ENCODE measurements at places on chromosomes 12 and 14. TPM values are rescaled to one million over a fixed set of nuclear protein-coding genes. Genes with fewer than 3 reads are reported as not detected.

Gene OASL
- total RNA-seq: 1.3 TPM

Gene C12orf42
- total RNA-seq: 0.89 TPM

Gene KCNJ8
- 10.8 TPM for total RNA-seq

Gene OTUB2
- total RNA-seq: 0.80 TPM

Gene KRT6C
- not detected for total RNA-seq

Gene OTOGL
- 0.22 TPM for total RNA-seq

Gene GUCY2C
- total RNA-seq: not detected

Gene CLEC2B
- 32.6 TPM for total RNA-seq

Gene POLE2
- 2.0 TPM for total RNA-seq

Gene GALNT8
- 3.7 TPM for total RNA-seq

Gene ACVRL1
- 57.6 TPM for total RNA-seq

Gene CCDC175
- total RNA-seq: not detected

Gene PIANP
- 2.5 TPM for total RNA-seq

Gene RNASE1
- 357 TPM for total RNA-seq

Gene BATF
- 1.7 TPM for total RNA-seq

Gene CLEC4D
- 0.67 TPM for total RNA-seq

All from sciatic nerve (tissue), 2 donors.